WTC11 (cell line): ENCODE measurements at places on chromosomes 5 and 9.

GRCh38 chr5:68770551-68770950, 323.3 kb upstream of the SLC30A5 start:
- DNase-seq, result no peak

GRCh38 chr9:100690438-100690837, 112.6 kb downstream of the CAVIN4 start:
- no peak for DNase-seq

GRCh38 chr5:79575996-79576395, 36.2 kb upstream of the TENT2 start:
- DNase-seq, result no peak

DNA sequence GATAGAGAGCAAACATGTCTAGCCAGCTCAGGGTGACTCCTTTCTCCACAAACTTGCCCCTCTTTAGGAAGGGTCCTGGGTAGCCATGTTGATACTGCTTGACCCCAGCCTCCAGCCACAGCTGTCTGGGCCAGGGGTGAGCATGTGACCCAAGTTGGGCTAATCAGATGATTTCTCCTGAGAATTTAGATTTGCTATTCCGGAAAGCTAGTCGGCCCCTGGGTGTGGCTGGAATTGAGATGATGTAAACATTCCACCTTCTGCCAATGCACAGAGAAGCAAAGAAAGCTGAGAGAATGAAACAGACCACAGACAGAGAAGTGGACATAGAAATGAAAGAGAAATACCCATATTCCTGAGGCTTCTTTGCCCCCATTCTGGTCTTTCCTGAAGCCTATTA, 17.8 kb upstream of the B4GALT1 start:
- no peak for DNase-seq

GRCh38 chr5:82142217-82142841, 135.8 kb downstream of the RPS23 start:
- no peak for DNase-seq

GRCh38 chr9:113863345-113863744, 12.8 kb upstream of the ZNF618 start:
- DNase-seq, result no peak

DNA sequence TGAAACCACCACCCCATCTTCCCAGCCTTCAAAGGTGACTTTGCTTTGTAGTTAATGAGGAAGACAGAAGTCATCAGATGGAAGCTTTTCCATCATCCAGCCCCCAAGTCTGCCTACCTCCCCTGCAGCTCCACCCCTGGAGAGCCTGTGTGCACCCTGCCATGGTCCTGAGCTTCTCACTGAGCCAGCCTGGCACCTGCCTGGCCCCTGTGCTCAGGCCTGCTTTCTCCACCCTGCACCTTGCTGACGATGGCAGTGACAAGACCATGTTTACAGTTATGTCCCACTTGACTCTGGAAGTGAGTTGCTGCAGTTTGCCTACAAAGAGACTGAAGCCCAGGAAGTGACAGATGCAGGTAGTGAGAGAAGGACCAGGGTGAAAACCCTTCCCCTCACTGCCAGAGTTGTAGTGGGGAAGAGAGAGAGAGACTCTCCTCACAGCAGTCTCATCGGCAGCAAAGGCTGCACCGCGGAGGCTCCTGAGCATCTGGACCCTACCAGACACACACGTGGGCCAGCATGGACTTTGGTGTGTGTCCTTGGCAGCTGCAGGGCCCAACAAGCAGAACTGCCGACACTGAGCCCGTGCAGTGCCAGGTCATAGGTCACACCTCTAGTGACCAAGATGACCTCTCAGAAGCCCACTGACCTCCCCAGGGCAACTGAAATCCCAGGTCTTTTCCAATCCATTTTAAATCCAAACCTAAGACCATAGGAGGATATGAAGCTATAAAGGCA, 107.1 kb downstream of the CACNA1B start:
- DNase-seq, result no peak

GRCh38 chr5:107704681-107705401, 34.1 kb upstream of the EFNA5 start:
- DNase-seq, result no peak
